Chondrocyte (in vitro differentiated cells): ENCODE measurements at places on chromosomes 12 and 14. TPM values are rescaled to one million over a fixed set of nuclear protein-coding genes. Genes with fewer than 3 reads are reported as not detected.

DNA sequence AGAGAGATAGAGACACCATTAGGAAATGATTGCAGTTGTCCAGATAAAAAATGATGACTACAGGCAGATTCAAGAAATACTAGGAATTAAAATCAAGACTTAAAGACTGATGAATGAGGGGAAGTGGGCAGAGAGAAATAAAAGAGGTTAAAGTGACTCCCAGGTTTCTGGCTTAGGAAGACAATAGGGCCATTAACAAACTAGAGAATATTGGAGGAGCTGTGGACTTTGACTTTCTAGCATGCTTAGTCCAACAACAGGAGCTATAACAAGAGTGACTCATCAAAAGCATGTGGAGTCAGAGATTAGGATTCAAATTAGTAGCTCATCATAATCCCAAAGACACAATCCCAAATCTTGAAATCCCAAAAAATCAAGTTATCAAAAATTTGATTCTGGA is 101.5 kb downstream of the BMP4 start:
- no peaks in the 10 kb centered on the region for H3K36me3 ChIP-seq
- no peak overlapping the region for H3K4me3 ChIP-seq
- H3K27ac ChIP-seq = no peak overlapping the region
- no peaks in the 10 kb centered on the region for H3K27me3 ChIP-seq
- H3K4me1 ChIP-seq = peaks cover 16% of the 10 kb centered on the region

Gene JKAMP
- 45.5 to 48.6 TPM (median 48.3 TPM) in 3 replicates for total RNA-seq

DNA sequence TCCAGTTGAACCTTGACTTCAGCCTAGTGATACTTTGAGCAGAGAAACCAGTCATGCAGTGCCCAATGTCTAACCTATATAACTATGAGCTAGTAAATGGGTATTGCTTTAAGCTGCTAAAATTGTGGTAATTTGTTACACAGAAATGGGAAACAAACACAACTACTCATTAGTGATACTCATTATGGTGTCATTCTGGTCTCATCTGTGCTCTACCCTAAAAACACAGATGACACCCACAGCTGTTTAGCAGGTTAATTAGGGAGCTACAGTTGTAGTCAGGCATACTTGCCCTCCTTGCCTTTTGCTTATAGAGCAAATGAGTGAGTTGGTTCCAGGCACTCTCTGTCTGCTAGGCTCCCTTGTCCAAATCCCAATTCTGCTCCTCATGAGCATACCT is 50.0 kb upstream of the ATF7IP start:
- no peaks in the 10 kb centered on the region for H3K4me1 ChIP-seq
- DNase-seq = no peak
- H3K4me3 ChIP-seq = no peak overlapping the region
- H3K27ac ChIP-seq = no peak overlapping the region
- H3K27me3 ChIP-seq = no peaks in the 10 kb centered on the region

- no peak overlapping the region for H3K4me3 ChIP-seq
- H3K36me3 ChIP-seq = no peaks in the 10 kb centered on the region
- H3K27me3 ChIP-seq = no peaks in the 10 kb centered on the region
- no peaks in the 10 kb centered on the region for H3K4me1 ChIP-seq
- DNase-seq = no peak
- H3K27ac ChIP-seq = no peak overlapping the region
Measured at GRCh38 chr12:83958997-83959396, 953.6 kb downstream of the SLC6A15 start.

Gene HOXC13
- total RNA-seq = not detected in 3 replicates

DNA sequence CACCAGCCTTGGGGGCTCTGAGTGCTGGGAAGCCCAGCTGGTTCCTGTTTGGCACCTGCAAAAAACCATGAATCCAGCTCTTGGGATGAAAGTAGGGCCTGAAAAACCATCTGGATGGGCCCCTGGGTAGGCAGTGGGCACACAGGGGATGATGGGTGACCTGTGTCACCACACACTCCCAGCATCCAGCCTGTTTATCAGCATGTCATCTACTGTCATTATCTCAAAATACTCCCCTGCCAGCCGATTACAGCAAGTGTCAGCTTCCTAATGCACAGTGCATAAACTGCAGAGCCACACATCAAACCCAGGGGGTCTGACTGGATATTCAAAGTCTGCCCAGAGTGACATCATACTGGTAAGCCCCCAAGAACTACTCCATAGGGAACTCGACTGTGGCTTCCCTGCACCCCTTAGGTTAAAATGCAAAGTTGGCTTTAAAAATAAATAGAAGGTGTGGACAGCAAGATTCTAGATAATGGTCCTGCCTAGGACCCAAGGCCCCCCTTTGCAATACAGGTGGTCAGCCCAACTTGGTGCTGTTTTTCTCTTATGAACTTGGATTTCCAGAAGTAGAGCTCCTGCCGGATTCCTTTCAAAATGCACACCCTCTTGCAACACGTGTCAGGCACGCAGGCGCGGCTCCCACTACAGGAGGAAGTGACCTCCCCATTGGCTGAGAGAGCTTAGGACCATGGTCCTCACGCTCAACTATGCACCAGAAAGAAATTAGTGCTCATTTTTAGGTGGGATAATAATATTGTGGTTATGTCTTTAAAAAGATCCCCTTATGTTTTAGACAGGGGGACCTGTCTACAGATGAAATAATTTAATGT is 94.1 kb downstream of the GCH1 start:
- peaks cover 8% of the 10 kb centered on the region for H3K4me1 ChIP-seq
- H3K4me3 ChIP-seq = no peak overlapping the region
- no peak overlapping the region for H3K27ac ChIP-seq
- no peaks in the 10 kb centered on the region for H3K36me3 ChIP-seq
- DNase-seq = no peak
- H3K27me3 ChIP-seq = peaks cover 16% of the 10 kb centered on the region
